Umbilical cord (tissue), 2 donors: ENCODE measurements at places on chromosomes 3 and 15. TPM values are rescaled to one million over a fixed set of nuclear protein-coding genes. Genes with fewer than 3 reads are reported as not detected.

DNA sequence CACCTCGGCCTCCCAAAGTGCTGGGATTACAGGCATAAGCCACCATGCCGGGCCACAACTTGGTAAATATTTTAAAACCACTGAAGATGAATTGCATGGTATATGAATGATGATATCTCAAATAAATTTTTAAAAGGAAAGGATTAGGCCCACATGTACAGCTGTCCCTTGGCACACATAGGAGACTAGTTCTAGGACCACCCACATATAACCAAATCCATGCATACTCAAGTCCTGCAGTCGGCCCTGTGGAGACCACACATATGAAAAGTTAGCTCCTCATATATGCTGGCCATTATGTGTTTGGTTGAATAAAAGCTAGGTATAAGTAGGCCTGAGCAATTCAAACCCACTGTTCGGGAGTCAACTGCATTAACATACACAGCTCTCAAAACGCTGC is 10.6 kb downstream of the CLPX start:
- no peak for DNase-seq

LRRIQ4 gene
- not detected for total RNA-seq

POPDC2 gene
- total RNA-seq: 9.4 TPM

DNA sequence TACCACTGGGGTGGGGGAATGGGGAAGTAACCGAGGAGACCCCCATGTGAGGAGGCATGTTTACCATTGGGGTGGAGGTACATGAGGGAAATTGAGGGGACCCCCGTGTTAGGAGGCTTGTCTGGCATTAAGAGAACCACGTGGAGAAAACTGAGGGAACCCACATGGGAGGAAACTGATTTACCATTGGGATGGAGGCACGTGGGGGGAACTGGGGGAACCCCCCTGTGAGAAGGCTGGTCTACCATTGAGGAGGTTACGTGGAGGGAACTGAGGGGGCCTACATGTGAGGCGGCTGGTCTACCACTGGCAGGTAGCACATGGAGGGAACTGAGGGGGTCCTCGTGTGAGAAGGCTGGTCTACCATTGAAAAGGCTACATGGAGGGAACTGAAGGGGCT is 159.4 kb downstream of the FBLN2 start:
- DNase-seq: no peak

GRCh38 chr3:67875338-67875737 is 220.9 kb upstream of the SUCLG2 start:
- DNase-seq: no peak

RASGRF1 gene
- total RNA-seq: 1.7 TPM

DNA sequence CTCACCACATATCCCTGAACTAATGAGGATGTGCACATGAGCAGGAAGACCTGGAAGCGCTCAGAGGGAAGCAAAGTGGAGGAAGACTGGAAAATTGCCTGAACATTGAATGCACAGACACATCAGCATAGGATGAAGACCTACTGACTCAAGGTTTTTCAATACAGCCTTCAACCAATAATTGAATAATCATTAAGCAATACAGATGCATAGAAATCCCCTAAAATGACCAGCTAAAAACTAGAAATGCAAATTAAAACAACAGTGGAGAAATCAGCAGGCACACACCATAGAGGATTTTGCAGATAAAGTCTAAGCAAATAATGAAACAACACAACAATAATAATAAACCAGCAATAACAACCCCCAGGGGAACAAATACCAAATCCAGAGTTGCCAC is 80.4 kb downstream of the CEP152 start:
- no peak for DNase-seq

DNAH1 gene
- 2.9 TPM for total RNA-seq

GOLGA8T gene
- not detected for total RNA-seq

CTXN2 gene
- 1.2 TPM for total RNA-seq

DNA sequence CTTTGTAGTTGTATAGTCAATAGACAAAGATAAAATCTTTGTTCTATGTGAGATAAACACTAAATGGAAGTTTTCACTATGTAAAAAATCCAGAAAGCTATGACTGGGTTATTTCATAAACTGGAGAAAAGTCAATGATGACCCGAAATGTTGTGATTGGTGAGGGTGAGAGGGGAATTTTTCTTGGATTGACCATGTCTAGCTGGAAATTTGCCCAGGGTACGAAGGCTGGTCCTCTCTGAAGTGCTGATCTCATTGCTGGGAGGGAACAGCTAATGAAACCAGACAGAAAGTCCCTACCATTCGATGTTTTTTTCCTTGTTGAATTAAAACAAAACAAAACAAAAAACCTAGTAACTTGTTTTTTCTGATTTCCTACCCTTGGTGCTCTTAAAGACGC is 14.3 kb downstream of the TPRG1 start:
- peak; percentile 43 for DNase-seq

ACKR4 gene
- 2.6 TPM for total RNA-seq

GRCh38 chr15:31357148-31357547 is 30.5 kb downstream of the KLF13 start:
- DNase-seq: no peak

GRCh38 chr3:23968463-23969184 is 23.5 kb downstream of the NR1D2 start:
- no peak for DNase-seq

DNA sequence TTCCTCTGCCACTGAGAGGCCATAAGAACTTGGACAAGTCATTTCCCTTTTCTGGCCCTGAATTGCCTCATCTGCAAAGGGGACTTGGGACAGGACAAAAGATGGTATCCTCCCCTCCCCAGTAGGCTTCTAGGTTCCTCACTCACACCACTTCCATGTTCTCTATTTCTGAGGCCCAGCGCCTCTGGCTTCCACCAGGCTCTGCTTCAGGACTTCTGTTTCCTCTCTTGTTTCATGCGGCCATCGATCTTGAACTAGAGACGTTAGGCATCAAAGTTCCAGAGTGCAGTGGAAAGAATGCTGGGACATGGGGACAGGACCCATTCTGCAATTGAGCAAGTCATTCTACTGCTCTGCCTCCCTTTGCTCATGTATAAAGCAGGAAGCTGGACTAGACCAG is 1.7 kb downstream of the TM4SF4 start:
- no peak for DNase-seq

GOLGA6L7 gene
- not detected for total RNA-seq

- DNase-seq: peak; percentile 43
Measured at GRCh38 chr15:74870436-74871215, 2.5 kb downstream of the SCAMP2 start.

SCAANT1 gene
- not detected for total RNA-seq

FHIT gene
- total RNA-seq: 7.9 TPM

- no peak for DNase-seq
Measured at GRCh38 chr3:142787719-142788118, 63.9 kb downstream of the TRPC1 start.

- no peak for DNase-seq
Measured at GRCh38 chr15:74722591-74722990, 2.7 kb downstream of the CYP1A1 start.

HTD2 gene
- 1.7 TPM for total RNA-seq

SAMMSON gene
- 26.2 TPM for total RNA-seq

GRCh38 chr15:69265347-69265955 is 33.3 kb upstream of the PAQR5 start:
- no peak for DNase-seq

DNA sequence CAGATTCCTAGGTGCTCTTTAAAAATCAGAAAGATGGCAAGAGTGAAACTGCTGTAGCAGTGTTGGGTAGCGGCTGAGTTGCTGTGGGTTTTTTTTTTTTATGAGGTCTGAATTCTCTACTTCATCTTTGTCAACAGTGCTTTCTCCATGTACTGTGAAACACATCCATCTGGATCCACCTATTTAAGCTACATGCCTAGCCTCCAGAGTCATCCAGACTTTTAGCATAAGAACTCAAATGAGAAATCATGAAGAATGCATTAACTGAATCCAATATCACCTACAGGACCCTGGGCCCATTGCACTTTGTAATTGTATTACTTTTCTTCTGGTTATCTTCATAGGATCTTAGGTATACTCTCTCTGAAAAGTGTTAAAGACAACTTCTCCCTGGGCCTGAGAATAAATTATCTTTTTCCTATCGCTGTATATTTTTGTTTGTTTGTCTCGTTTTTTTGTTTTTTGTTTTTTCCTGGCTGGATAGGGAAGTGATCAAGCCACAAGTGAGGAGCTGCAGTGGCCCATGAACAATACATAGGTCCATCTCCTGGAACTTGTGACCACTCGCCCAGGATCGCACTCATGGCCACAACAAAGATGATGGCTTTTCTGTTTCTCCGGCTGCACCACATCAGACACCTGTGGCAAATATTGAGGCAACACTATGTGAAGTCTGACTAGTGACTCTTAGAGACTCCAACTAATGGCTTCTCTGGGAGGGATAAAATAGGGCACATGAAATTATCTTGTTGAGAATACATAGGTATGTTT is 609.9 kb upstream of the AGTR1 start:
- DNase-seq: no peak

DNA sequence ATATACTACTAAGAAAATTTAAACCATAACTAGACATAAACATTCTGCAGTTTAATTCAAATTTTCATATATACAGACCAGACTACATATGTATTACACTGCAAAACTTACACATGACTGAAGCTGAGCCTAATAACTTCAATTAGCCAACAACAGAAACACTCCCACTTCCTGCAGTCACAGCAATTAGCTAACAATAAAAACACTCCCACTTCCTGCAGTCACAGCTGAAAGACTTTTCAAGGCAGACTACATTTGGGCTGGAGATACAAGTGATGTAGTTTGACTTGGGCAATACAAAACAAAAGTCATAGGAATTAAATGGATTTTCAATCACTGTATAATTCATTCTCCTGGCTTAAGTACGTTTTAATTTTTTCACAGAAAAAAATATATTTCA is 10.3 kb downstream of the TM2D3 start:
- DNase-seq: peak; percentile 12

DNA sequence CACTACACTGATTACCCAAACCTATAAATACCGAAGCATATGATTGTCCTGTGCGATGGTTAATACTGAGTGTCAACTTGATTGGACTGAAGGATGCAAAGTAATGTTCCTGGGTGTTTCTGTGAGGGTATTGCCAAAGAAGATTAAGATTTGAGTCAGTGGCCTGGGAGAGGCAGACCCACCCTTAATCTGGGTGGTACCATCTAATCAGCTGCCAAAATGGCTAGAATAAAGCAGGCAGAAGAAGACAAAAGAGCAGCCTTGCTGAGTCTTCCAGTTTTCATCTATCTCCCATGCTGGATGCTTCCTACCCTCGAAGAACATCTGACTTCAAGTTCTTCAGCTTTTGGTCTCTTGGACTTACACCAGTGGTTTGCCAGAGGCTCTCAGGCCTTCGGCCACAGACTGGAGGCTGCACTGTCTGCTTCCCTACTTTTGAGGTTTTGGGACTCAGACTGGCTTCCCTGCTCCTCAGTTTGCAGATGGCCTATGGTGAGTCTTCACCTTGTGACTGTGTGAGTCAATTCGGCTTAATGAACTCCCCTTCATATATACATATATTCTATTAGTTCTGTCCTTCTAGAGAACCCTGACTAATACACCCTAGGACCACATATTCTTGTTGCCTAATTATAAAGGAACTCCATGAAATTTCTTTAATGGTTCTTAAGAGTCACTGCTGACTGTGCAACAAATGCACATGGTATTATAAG is 31.7 kb downstream of the CSNK1G1 start:
- DNase-seq: no peak

DNA sequence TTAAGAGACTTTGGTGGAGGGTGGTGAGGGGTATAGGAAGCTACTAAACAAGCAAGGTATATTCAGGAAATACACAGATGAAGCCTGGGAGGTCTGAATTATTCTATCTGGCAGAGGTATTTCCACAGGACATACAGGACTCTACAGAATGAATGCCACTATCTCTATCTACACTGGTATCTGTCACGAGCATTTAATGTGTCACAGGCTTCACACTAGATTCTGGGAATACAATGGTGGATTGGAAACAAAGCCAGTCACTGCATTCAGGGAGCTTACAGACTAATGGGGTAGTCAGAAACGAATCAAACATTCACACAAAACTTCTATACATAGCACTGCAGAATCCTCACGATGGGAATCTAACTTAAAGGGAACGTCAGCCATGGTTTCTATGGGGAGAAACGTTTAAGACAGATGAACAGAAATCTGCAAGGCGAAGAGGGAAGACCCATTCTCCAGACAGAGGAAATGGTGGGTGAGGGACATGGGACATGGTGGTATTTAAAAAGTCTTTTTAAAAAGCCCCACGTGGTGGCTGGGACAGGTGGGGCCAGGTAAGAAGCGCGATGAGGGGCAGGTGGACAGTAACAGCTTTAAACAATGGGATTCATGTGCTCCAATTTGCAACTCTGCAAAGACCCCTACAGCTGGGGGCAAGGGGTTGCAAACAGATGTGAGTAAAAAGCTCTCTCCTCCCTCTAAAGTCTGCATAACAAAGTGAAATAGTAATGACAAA is 16.5 kb downstream of the LRIG1 start:
- DNase-seq: no peak

DNA sequence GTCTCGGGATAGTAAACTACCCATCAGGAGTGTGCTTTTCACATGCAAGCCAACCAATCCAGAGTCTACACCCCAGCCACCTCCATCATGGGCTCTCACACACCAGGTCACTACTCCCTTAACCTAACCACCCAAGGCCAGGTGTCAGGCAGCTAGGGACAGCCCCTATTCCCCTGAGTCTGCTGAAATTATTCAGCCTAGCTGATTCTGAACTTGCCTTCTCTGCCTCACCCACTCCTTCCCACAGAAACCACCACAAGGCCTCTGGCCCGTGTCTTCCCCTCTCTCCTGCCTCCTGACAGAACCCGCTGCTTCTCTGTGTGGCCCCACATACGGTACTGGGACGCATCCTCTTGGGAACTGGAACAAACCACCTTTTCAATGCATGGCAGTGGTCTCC is 82.1 kb downstream of the PCSK6 start:
- no peak for DNase-seq

GRCh38 chr3:148540266-148540665 is 157.4 kb upstream of the AGTR1 start:
- DNase-seq: no peak

DNA sequence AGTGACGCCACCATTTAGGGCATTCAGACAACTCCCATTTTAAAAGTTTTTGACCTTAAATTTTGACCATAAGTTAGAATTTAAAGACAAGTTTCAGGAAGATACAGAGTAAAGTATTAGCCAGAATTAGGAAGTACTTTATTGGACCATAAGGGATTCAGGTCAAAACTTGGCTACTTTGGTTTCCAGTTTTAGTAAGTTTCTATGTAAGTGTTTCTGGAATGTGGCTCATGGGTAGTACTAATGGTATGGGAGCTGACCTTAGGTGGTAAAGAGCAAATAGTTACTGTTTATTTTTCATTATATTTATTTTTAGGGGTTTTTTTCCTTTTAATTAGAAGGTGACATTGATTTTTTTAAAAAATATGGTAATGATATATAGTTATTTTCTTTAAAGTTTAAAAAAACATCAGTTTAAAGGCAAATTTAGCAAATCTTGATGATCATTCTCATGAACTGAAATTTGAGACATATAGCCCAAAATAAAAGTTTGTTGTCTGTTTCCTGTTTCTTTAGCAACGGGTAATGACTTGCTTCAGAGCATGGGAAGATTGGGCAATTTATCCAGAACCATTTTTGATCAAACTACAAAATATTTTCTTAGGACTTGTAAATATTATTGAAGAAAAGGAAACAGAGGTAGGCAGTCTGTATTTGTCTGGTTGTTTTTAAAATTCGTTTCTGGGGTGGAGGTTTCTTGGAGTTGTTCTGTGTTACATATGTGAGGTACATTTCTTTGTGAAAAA is 34.3 kb downstream of the U2SURP start:
- DNase-seq: no peak
